Activated T-cell treated with anti-CD3 and anti-CD28 coated beads, Interleukin-2, amount 50 U/mL, for 1 hour (primary cell): ENCODE measurements at places on chromosomes 4 and X.

DNA sequence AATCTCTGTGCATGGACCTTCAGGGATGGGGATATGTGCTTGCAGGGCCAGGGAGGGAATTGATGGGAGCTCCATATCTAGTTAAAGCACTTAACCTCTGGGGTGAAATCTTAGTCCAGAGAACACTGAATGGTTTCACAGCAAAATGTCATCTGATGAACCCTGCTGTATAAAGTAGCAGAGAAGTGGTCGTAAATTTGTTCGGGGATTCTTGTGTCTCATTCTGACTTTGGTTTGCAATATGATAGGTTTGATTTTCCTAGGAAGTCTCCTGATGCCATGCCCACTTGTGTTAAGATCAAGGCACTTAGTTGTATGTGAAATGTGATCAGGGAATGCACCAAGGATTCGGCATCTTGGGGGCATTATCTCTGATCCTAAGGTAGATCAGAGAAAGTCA is 96.9 kb downstream of the NHS start:
- DNase-seq = no peak

DNA sequence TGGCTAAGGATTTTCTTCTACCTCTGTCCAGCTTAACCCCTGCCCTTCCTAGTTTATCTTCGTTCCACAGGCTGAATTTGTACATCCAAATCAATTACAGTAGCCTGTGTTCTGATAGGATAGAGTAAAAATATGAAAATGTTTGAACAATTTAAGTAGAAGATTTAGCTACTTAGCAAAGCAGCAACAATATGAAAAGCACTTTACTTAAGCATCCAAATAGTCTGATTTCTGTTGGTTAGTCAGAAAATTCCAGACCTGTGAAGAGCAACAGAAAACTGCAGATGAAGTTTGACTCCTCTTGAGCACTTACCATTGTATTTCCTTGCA is 2.0 kb downstream of the ARSJ start:
- DNase-seq = no peak

DNA sequence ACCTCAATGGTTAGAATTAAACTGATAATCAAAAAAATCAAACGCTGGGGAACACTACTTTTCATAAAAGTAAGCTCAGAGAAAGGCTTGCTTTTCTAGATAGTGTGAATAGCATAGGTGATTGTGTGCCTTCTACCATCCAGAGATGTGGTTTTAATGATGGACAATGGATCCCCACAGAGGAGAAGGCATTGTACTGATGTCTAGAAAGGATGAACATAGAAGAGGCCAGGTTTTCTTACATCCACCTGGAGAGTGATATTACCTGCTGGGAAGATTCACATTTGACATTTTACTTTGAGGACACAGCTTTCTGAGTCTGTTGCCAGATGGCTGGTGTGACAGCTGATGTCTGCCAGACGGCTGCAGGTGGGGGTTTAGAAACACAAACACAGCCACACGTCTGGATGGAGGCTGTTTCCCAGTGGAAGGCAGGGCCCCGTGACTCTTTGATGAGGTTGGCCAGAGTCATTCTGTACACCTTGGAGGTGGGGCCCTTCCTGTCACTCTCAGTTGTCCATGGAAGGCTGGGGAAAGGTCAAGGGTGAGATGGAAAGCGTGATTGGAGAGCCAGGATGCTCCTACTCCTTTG is 114.4 kb downstream of the PSAPL1 start:
- DNase-seq = no peak

DNA sequence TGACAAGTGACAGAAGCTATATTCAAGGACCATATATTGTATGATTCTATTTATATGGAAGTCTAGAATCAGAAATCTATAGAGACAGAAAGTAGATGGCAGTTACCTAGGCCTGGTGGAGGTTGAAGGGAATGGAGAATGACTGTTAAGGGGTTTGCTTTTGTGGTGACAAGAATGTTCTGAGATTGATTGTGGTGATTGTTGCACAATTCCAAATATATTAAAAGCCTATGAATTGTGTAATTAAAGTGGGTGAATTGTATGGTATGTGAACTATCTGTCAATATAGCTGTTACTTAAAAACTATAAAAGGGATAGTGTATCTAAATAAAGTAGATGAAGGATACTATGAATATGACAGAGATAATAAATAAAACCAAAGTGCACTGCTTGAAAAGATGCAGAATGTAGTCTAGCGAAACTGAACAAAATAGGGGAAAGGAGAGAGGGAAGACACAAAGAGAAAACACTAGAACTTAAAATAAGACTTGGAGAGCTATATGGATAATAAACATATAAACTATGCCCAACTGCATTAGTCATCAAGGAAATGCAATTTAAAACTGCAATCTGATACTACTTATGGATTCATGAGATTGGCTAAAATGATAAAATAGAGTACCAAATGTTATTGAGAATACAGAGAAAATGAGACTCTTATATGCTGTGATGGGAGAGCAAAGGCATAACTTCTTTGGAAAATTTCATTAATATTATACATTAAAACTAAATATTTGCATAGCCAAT is 82.1 kb upstream of the BANK1 start:
- no peak for DNase-seq

DNA sequence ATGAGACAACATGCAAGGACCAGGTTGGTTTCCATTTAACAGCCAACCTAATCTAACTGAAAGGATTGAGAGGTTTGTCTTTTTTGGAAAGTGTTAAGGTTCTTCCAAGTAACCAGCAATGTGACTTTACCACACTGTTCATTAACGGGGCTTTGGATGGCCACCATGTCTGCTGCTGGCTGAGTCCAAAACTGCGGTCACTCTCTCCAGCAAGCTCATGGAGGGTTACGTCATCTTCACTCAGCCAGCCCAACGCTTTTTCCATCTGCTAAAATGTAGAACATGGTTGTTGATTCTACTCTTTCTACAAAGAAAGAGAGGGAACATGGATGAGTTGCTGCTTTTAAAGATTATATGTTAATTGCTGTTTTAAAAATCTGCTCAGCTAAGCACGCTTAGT is 11.0 kb downstream of the PKD2 start:
- DNase-seq = no peak

DNA sequence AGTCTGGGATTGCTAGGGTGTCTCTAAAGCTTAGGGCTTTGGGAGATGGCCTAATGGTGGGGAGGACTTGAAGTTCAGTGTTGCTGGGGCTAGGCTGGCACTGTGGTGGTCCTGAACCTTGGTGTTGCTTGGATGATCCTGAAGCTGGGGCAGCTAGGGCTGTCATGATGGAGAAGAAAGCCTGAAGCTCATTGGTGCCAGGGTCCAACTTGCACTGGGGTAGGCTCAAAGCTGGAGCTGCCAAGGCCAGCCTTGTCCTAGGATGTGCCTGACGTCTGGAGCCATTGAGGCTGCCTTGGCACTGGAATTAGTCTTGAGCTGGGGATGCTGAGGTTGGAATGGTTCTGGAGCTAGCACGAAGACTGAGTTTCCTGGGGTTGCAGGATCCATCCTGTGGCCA is 61.0 kb upstream of the NLRP2B start:
- DNase-seq = no peak

- no peak for DNase-seq
Measured at GRCh38 chr4:85707611-85708010, 232.7 kb downstream of the ARHGAP24 start.

DNA sequence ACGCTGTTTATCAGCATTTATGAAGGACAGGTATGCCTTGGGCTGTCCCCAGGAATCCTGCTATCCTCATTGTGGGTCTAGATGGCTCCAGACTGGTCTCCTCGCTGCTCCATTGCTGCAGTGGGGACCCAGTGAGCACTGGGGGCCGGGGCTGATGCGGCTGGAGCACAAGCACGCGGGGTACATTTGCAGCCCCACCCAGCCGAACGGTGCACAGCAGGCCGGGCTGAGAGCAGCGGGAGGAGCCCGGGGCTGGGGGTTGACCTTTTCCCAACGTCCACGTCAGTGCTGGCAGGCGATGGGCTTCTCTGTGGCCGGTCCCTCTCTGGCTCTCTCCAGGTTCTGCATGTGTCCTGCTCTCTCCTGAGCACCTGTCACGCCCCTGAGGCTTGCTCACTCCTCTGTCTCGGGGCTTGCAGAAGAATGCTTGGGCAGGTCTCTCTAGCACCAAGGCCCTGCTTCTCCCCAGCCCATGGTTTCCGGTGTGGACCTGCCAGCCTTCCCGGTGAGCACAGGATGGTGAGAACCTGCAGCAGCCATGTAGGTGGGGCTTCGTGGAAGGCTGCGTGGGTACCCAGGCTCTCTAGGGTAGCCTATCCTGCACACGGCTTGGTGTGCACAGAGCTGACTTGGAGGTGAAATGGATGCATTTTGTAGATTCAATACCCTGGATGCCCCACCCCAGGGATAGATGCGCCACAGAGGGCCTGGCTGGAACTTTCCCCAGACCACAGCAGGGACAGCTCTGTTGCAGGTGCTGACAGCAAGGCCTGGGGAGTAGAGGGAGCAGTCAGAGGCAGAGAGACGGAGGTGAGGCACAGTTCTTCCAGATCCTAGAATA is 89.1 kb upstream of the ADRA2C start:
- DNase-seq = no peak

DNA sequence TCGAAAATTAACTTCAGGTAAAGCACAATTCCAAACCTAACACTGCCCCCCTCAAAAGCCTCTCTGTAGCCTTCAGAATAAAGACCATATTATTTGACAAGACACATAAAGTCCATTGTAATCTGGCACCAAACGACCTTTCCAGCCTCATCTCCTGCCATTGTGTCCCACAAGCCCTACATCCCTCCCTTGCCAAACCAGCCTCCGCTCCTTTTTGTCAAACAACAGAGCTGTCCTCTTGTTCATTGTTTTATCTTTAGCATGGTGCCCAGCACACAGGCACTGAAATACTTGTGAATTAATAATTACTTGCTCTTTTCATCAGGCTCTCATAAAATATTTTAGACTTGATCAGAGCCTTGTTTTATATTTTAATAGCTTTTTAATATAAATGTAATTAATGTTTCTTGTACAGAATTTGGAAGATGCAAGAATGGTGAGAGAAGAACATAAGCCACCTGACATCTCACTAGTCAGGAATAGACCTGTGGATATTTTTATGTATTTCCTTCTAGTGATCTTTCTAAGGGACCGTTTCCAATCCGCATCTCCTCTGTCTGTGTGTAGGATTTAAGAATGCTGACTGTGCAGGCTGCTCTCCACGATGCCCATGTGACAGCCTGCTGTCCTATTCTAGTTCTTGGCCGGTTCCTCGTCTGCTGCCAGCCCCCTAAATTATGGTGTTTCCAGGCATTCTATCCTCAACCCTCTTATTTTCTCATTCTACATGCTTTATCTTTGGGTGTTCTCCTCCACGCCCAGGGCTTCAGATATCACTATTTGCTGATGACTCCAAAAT is 3.0 kb upstream of the IRF2 start:
- DNase-seq = no peak

DNA sequence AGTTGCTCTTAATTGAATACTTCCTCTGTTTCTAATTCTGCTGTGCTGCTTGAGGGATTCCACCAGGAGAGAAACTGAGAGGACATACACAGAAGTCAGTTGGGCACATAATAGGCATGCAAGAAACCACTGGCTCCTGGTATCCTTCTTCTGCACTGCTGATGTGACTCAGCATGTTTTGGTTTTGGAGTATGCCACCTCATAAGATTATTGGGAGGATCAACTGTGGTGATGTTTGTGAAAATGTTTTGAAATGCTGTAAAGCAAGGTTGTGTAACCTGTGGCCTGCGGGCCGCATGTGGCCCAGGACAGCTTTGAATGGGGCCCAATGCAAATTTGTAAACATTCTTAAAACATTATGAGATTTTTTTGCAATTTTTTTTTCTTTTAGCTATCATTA is 119.6 kb downstream of the GATB start:
- no peak for DNase-seq

GRCh38 chrX:148513661-148514060 is 13.2 kb downstream of the AFF2 start:
- no peak for DNase-seq

GRCh38 chr4:145884775-145885174 is 53.8 kb downstream of the ZNF827 start:
- no peak for DNase-seq

DNA sequence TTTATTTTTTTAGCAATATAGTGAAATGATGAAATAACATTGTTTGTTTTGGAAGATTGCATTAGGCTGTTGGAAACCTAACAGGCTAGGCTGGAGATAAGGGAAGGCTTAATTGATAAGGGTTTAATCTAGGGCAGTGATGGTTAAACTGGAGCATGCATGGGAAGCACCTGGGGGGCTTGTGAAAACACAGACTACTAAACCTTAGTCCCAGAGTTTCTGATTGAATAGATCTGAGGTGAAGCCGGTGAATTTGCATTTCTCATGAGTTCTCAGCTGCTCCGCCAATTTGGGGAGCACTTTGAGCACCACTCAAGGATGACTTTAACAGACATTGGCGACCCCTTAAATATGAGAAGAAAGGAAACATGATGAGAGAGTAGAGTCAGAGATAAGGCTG is 11.5 kb downstream of the STK26 start:
- no peak for DNase-seq

DNA sequence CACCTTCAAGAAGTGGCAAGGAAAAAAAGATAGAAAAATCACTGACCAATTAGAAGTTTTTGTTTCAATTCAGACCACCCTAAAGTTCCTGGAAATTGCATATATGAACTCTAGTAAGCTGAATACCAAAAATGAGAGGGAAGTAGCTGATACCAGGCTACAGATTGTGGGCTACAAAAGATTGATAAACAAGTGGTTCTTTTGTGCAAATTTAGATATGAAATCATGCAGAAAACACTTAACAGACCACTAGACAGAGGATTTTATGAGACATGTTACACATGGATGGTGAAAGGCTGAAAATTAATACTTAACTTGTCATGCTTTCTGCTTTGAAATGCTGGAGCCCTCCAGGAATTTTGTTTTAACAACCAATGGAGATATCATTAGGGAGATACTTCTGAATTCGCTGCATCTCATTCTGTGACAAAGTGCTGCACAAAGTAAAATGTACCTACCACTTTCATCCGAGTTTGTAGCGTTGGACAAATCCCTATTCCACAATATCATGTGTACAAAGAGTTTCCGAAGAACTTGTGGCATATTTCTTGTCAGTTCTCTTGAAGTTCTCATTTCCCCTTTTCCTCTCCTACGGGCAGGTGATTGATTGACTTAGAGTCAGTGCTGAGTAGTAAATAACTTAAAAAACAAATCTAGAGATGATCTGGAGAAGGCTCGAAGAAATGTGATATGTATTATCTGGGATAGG is 235.0 kb downstream of the PALLD start:
- DNase-seq = no peak
